ENCODE measurements at places on chromosomes 12 and 14.
A peak's percentile ranks its signal among the peaks of the same experiment; 100 is the strongest.

DNA sequence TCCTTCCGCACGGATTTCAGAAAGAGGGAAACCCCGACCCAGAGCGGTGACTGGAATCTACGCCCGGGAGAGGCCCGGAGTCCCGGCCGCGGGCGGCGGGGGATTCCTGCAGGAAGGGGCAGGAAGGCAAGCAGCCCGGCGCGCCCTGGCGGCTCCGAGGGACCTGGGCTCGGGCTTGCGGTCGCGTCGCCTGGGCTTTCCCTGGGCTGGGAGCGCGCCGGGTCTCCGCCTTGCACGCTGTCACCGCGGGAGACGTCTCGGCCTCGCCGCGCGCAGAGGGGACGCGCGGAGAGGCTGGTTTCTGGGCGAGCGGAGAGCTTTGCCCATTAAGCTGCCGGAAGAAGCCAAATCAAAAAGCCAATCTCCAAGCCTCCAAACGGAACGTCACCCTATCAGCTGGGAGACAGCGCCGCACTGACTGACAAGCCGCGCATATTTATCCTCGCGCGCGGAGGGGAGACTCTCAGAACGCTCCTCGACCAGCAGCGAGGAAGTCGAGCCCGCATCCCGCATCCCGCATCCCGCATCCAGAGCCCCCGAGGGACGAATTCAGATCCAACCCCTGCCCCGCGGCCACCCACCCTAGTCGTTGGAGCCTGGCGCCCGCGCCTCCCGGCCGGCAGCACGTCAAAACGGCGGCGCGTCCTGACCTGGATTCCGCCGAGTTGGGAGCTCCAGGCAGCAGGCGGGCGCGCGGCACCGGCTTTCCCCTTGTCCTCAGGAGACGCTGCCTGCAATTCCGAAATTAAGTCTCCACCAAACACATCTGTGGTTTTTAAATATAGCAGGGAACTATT, at the start of gene SLC8A3:
Gene SLC8A3, minus strand, starts transcription at position 293 of the 797 bp plus-strand sequence. CDS start 20,529 bp downstream, outside the sequence.
- DNase-seq, result no peak

DNA sequence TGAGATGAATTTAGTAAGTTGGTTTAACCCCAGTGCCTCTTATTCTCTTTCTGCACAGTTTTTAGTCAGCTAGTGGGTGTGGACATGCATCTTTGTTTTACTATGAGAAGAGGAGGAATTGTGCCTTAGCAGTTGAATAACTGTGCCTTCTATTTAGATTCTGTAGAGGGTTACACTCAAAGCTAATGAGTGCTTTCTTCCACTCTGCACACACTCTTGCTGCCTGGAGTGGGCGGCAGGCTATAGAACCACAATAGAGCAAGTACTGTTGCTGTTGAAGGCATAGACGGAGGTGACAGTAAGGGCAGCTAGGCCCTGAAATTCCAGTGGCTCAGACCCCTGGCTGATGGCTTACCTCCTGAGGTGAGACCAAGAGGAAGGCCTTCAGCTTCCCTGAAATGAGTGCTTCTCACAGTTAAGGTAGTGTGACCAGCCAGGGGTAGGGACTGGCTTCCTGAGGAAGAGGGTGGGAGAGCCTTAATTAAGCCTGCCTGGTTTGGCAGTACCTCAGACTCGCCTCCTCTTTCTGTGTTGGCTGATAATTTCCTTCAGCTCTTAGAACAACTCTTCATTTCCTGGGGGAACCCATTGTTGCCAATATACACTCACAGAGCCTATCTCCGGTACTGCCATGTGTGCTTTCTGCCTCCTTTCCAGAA, 24.7 kb downstream of the SUSD6 start:
- DNase-seq, result no peak

- no peak for DNase-seq
Observed at GRCh38 chr12:113757221-113758002, 208.7 kb downstream of the RBM19 start.

GRCh38 chr12:121811434-121812319, 7.9 kb downstream of the SETD1B start:
- DNase-seq, result no peak

- DNase-seq, result no peak
Observed at GRCh38 chr12:99284161-99284560, 363.4 kb upstream of the GARIN6 start.

- DNase-seq, result no peak
Observed at GRCh38 chr12:132775502-132776229, 14.0 kb upstream of the ANKLE2 start.

GRCh38 chr12:50132505-50133135, 20.6 kb downstream of the COX14 start:
- DNase-seq, result no peak

GRCh38 chr14:100132903-100133510, 26.4 kb downstream of the DEGS2 start:
- peak; percentile 61 for DNase-seq

GRCh38 chr14:76713121-76713520, 48.1 kb upstream of the VASH1 start:
- DNase-seq, result no peak

- no peak for DNase-seq
Observed at GRCh38 chr14:103121846-103122584, 1.2 kb upstream of the TNFAIP2 start.
